CD4-positive, CD25-positive, alpha-beta regulatory T cell (primary cell): ENCODE measurements at places on chromosomes 3 and 15. TPM values are rescaled to one million over a fixed set of nuclear protein-coding genes. Genes with fewer than 3 reads are reported as not detected.

The FOXL2NB gene
- polyA plus RNA-seq = not detected

The RTP4 gene
- 24.6 TPM for polyA plus RNA-seq

DNA sequence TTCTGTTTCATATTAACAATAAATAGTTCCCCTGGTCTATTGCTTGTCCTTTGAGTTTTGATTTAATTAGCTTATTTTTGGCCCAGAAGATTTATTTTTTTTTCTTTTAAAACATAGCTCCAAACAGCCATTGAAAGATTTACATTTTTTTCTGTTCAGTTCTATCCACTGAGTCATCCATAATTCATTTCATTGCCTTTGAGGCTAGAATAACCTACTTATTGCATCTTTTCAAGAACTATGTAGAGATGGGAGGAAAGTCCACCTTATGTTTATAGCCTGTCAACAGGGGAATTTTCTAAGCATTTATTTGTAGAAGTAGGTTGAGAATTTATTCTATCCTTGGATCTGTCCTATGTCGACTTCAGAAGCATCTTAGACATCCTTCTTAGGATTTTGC is 53.4 kb upstream of the CHD2 start:
- peaks cover 17% of the 10 kb centered on the region for H3K4me1 ChIP-seq
- no peak for DNase-seq
- H3K27me3 ChIP-seq = no peaks in the 10 kb centered on the region
- H3K27ac ChIP-seq = no peak overlapping the region
- no peaks in the 10 kb centered on the region for H3K36me3 ChIP-seq

- no peaks in the 10 kb centered on the region for H3K27me3 ChIP-seq
- no peak overlapping the region for H3K4me3 ChIP-seq
- no peak overlapping the region for H3K27ac ChIP-seq
- no peak for DNase-seq
- peaks cover 28% of the 10 kb centered on the region for H3K36me3 ChIP-seq
These were observed 47.1 kb downstream of the PARP14 start for GRCh38 chr3:122727766-122728165.

- H3K4me3 ChIP-seq = no peak overlapping the region
- no peak overlapping the region for H3K27ac ChIP-seq
- no peaks in the 10 kb centered on the region for H3K4me1 ChIP-seq
- no peaks in the 10 kb centered on the region for H3K36me3 ChIP-seq
- DNase-seq = no peak
- H3K27me3 ChIP-seq = no peaks in the 10 kb centered on the region
These were observed 319.0 kb downstream of the GABRB3 start for GRCh38 chr15:26453914-26454313.

The TF gene
- polyA plus RNA-seq = not detected

GRCh38 chr3:172259726-172260248 is 188.5 kb downstream of the GHSR start:
- no peaks in the 10 kb centered on the region for H3K4me1 ChIP-seq
- H3K27ac ChIP-seq = no peak overlapping the region
- H3K27me3 ChIP-seq = no peaks in the 10 kb centered on the region
- no peak for DNase-seq
- H3K36me3 ChIP-seq = peaks cover 2% of the 10 kb centered on the region
- no peak overlapping the region for H3K4me3 ChIP-seq

DNA sequence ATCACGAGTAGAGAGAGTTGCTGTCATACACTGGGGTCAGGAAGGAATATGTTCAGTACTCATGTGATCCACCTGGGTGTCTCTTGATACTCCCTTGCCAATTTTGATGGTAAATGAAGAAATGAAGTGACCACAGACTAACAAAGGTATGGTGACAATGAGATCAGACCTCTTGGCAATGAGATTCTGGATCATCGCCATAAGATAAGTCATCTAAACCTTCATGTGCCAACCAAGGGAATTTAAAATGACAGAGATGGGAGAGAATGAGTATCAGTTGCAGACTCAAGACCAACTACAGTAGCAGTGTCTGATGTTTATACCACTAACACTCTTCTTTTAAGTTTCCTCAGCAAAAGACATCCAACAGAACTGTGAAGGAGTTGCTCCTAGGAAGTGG is 601.0 kb downstream of the MECOM start:
- no peaks in the 10 kb centered on the region for H3K36me3 ChIP-seq
- H3K4me1 ChIP-seq = no peaks in the 10 kb centered on the region
- H3K27ac ChIP-seq = no peak overlapping the region
- DNase-seq = no peak
- no peaks in the 10 kb centered on the region for H3K27me3 ChIP-seq

The TAGLN3 gene
- not detected for polyA plus RNA-seq

GRCh38 chr15:62428851-62429598 is 263.9 kb upstream of the C2CD4B start:
- no peak overlapping the region for H3K4me3 ChIP-seq
- no peaks in the 10 kb centered on the region for H3K36me3 ChIP-seq
- no peaks in the 10 kb centered on the region for H3K4me1 ChIP-seq
- DNase-seq = no peak
- no peaks in the 10 kb centered on the region for H3K27me3 ChIP-seq
- H3K27ac ChIP-seq = no peak overlapping the region

The MESP2 gene
- polyA plus RNA-seq = not detected

- no peaks in the 10 kb centered on the region for H3K36me3 ChIP-seq
- no peak overlapping the region for H3K4me3 ChIP-seq
- no peaks in the 10 kb centered on the region for H3K27me3 ChIP-seq
- H3K4me1 ChIP-seq = no peaks in the 10 kb centered on the region
These were observed 756.7 kb downstream of the NR2F2 start for GRCh38 chr15:97087006-97087741.

The KBTBD13 gene
- not detected for polyA plus RNA-seq
